Mucosa of descending colon (tissue), 3 donors: ENCODE measurements at places on chromosomes 11 and 22. TPM values are rescaled to one million over a fixed set of nuclear protein-coding genes. Genes with fewer than 3 reads are reported as not detected.

Gene EMID1
- total RNA-seq, result 1.6 TPM

DNA sequence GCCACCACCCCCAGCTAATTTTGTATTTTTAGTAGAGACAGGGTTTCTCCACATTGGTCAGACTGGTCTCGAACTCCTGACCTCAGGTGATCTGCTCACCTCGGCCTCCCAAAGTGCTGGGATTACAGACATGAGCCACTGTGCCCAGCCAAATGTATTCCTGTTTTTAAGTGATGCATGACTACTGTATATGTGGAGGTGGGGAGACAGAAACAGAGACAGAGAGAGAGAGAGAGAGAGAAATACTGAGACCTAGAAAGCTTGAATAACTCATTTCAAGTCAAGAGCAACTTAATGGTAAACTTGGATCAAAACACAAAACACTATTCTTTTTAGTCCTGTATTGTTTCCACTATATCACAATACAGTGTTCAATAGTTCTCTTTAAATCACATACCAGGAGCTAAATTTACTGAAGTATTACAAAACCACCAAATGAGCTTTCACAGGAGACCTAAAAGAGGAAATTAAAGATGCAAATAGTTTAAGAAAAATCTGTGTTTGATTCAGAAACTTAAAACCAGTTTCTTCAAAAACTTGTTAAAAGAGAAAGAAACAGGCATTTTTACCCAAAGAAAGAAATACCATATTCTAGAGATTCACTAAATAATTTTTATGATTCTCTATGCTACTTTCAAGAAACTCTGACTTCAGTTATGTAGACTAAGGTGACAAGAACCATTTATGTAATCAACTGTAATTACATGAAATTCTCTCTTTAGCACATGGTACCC lies 188.7 kb downstream of the ETS1 start:
- no peak for DNase-seq

DNA sequence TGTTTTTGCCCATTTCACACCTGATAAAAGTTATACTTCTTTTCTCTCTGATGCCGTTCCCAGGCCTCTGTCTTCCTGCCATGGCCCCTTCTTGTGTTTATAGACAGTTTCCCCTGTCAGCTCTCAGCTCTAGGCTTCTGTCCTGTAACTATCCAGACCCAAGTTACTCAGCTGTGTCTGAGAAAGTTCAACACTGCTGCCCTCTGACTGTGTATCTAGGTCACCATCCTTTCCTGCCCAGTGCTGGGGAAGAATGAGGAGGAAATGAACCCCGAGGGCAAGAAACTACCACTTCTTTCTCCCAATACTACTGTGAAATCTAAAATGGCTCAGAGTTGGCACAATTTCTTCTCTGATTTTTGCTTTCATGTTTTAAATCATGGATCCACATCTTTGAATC lies 29.6 kb downstream of the SNX19 start:
- no peak for DNase-seq

GRCh38 chr11:67302571-67303131 lies 679 bp upstream of the SSH3 start:
- peak; percentile 77 for DNase-seq

DNA sequence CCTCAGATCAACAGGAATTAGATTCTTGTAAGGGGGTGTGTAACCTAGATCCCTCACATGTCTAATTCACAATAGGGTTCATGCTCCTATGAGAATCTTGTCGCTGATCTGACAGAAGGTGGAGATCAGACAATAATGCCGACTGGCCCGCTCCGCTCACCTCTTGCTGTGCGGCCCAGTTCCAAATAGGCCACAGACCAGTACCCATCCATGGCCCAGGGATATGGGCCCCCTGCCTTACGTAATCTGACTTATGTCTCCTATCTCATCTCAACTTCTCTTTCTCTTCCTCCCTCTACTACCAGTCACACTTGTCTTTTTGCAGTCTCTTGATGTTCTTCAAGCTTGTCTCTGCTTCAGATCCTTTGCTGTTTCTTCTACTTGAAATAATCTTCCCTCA lies 70.0 kb downstream of the CWF19L2 start:
- DNase-seq, result no peak

DNA sequence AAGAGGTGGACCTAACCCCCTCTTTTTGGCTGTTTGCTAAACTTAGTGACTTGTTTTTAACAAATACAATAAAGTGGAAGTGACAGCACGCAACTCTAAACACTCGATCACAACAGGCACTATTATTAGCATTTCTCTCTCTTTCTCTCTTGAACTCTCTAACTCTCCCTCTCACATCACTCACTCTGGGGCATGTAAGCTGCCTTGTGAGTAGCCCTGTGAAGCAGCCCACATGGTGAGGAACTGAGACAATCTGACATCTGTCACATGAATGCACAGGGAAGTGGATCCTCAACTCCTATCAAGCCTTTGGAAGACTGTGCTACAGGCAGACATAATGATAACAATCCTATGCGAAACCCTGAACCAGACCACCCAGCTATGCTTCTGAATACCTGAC lies 609.0 kb upstream of the CNTN5 start:
- DNase-seq, result no peak

GRCh38 chr11:64305691-64306562 lies 603 bp downstream of the ESRRA start:
- DNase-seq, result peak; percentile 89

Gene OR4B1
- not detected for total RNA-seq
